ENCODE measurements at places on chromosomes 2 and 18. TPM values are rescaled to one million over a fixed set of nuclear protein-coding genes. Genes with fewer than 3 reads are reported as not detected.

DNA sequence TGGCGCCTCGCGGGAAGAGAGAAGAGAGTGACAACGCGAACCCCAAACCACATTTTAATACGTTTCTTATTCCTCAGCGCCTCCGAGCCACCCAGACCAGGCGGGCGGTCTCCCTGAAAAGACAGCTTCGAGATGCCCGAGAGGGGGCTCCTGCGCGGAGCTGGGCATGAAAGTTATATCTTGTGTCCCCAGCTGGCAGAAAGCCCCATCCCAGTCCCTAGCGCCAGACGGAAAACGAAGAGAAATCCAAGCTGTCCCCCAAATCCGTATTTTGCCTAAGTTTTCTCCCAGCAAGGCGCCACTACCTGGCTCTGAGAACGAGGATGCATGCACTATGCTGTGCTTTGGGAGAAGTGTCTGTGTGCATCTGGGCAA lies 797 bp downstream of the NXPH2 start:
- no peak for DNase-seq

DNA sequence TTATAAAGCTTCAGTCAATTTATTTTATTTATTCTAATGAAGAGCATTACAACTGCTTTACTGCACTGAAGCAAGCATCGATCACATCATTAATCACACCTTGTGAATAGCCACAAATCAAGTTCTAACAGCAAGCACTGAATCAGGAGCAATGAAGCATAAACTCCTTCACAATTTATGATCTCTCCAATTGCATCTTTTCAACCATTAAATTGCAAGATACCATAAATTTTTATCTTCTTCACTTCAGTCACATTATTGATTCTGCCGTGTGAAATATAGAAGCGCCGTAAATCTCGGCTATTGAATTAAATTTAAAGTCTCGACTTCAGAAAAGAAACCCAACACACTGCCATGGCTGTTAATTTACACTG lies 298.7 kb downstream of the CDCA7 start:
- no peak for DNase-seq

DNA sequence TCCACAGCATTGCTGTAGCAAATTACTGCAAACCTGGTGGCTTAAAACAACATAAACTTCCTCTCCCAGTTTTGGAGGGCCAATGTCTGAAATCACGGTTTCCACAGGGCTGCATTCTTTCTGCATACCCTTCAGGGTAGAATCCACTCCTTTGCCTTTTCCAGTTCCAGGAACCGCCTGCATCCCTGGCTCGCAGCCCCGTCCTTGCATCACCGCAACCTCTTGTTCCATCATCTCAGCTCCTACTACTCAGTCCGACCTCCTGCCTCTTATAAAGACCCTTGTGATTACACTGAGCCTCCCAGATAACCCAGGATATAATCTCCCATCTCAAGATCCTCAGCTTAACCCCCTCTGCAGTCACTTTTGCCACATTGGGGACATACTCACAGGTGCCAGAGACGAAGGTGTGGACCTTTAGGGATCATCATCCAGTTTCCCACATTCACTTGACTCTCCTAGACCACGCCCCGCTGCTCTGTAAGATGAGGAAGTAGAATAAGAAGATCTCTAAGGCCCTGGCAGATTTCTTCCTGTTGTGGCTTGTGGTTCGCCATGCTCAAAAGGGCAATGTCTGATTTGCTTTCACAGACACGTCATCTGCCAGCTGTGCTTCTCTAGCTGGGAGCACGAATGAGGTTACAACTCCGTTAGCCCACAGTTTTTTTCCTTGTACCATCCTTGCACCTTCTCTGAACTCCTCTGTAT lies 103.6 kb upstream of the AGAP1 start:
- DNase-seq, result peak; percentile 67

DNA sequence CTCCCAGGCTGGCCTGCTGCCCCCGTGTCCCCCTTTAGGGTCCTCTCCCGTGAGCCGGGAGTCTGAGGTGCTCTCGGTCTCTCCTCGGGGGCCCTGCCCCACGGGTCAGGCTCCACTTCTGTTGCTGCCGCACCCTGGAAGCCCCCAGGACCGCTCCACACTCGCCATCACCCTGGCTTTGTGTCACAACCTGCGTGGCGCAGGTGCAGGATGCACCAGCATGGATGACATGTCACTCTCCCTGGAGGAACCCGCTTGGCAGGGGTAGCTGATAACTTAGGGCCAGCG lies 10.8 kb upstream of the ARHGEF4 start:
- DNase-seq, result no peak

GRCh38 chr2:72604468-72604867 lies 221.4 kb downstream of the EXOC6B start:
- no peak for DNase-seq

GRCh38 chr2:71713581-71714580 lies 260.5 kb downstream of the DYSF start:
- DNase-seq, result peak; percentile 53

DNA sequence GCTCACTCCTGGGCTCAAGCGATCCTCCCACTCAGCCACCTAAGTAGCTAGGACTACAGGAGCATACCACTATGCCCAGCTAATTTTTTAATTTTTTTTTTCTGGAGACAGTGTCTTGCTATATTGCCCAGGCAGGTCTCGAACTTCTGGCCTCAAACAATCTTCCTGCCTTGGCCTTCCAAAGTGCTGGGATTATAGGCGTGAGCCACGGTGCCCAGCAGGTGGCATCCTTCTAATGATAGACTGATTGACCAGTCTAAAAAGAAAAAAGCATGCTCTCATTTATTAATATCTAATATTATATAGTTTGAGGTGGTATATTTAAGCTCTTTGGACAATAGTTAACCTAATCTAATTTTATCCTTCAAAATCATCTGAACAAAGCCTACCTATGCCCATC lies 198.6 kb downstream of the CAMKMT start:
- DNase-seq, result peak; percentile 37

DNA sequence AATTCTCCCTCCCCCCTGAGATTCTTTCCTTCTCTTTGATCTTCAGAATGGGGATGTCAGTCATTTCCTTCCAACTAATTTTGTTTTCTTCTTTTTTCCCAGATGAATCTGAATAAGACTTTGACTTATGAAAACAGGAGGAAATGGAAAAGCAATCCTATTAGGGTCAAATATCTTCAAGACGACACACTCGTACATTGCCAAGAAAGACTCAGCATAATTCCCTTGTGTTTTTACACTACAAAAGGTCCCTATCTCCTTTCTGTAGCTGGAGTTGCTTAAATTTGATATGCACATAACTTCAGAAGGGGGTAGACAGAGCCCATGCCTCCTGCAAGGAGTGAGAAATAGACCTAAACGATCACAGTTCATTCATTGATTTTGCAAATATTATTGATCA lies 230.3 kb upstream of the RBBP8 start:
- DNase-seq, result no peak

DNA sequence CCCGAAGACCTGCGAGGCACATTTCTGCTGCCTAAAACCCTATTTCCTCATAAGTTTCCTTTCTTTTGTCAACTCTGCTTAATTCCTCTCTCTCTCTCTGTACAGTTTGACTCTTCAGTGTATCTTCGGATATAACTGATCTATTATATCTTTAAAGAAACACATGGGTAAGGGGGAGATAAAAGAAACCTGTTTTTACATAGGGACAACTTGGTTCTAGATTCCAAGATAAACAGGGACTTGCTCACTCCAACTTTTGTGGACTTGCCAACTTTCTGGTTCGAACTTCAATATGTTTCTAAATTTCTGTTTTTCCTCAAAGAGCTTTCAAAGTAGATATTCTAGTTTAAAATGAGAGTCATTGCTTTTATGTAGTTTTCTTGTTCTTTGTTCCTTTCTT lies 182.7 kb upstream of the EPC2 start:
- no peak for DNase-seq

- no peak for DNase-seq
Measured at GRCh38 chr2:121796239-121796638, 40.8 kb downstream of the TSN start.

GRCh38 chr2:67311536-67311935 lies 85.6 kb upstream of the ETAA1 start:
- DNase-seq, result no peak

Gene LYPD1
- 10.3 TPM for total RNA-seq

Gene NGEF
- total RNA-seq, result 52.2 TPM

Gene RNF125
- total RNA-seq, result 0.15 TPM

Gene NT5C1B
- not detected for total RNA-seq

Gene DAW1
- 1.8 TPM for total RNA-seq

Gene DCDC2C
- total RNA-seq, result not detected

Gene CYP27A1
- 2.0 TPM for total RNA-seq

Gene LANCL1
- 33.4 TPM for total RNA-seq

Gene PLCL1
- total RNA-seq, result not detected
